ENCODE measurements at places on chromosomes 7 and 10.

GRCh38 chr10:90398566-90398965, 459.3 kb downstream of the HTR7 start:
- no peak for DNase-seq

DNA sequence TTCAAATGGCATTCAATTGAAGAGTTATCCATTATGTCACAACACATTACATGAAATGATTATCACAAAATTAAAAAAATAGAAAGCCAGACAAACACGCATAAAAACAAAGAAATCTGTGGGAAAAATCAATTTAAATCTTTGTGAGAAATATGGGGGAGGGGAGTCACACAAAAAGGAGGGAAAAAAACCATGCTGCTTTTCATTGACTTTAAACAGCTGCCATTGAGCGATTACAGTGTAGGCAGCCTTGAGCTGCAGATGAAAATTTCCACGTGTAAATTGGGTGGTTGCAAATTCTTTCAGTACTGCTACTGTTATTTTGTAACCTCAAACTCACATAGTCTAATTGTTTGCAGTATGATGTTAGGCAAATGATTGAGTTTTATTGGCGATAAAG, 889.9 kb upstream of the PHF14 start:
- DNase-seq = no peak

GRCh38 chr10:13739183-13739582, 152.4 kb downstream of the PRPF18 start:
- DNase-seq = peak; percentile 33

DNA sequence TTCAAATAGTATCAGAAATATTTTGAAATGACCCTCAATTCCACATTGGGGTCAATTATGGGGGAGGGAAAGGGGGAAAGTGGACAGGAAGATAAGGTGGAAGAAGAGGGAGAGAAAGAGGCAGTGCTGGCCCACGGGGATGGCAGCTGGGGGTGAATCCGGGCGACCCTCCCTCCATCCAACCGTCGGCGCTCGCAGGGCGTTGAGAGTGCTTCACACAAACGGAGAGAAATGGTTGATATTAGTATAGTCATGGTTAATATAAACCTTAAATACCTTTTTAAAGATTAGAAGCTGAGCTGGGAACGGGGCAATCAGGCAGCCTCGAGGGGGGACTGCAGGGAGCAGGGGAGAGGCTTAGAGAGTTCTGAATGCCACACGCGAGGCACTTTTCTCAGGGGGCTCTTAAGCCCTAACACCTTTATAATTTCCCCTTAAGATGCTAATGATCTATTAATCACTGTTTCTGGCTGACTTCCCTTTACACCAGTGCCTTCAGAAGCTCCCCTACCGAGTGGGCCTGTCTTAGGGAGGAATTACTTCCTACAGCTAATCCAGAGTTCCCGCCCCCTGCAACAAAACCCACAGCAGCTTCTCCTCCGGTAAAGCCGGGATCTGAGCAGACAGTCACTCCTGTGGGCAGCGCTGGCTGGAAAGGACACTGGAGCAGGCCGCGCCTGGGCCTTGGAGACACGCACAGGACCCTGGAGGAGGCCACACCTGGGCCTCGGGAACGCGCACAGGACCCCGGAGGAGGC, 39.5 kb downstream of the PRKAG2 start:
- DNase-seq = no peak

- DNase-seq = peak; percentile 11
These were observed 94.0 kb upstream of the FAM180A start for GRCh38 chr7:135842446-135843179.

DNA sequence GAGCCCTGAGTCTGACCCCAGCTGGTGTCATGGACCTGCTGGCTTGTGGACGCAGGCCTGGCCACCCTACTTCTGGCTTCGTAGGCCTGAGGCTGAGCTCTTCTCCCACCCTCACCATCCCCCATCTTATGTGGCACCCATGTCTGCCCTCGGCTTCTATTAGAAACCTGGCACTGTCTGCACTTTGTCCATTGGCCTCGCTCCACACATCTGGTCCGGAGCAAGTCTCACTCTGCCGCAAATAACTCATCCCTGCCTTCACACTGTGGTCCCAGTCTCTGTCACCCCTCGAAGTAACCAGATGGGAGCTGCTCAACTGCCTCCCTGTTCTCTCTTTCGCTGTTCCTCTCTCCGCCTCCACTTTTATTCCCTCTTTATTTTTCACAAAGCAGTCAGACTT, 78.6 kb downstream of the TRRAP start:
- peak; percentile 87 for DNase-seq

GRCh38 chr7:47539398-47540052, 42.4 kb downstream of the TNS3 start:
- no peak for DNase-seq

GRCh38 chr10:61837755-61838171, 63.7 kb upstream of the ARID5B start:
- no peak for DNase-seq

- DNase-seq = no peak
These were observed 31.5 kb downstream of the CLIP2 start for GRCh38 chr7:74320645-74321221.

GRCh38 chr10:17233286-17233991, 5.4 kb downstream of the VIM start:
- DNase-seq = peak; percentile 66

DNA sequence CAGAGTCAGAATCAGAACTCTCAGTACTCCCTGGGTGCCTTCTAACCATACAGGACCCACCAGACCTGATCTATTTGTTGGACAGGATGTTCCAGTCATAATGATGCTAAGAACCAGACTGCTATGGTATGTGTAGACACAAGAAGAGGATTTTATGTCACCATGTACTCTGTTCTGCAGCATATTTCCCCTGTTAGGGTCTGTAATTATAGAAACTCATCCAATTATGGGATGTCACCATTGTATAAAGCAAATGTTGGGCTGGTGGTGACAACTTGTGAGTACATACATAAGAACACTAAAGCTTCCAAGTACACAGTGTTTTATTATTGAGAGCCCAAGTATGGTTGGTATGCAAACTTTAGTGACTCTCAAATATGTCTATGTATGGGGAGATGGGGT, 67.1 kb upstream of the AGBL3 start:
- peak; percentile 37 for DNase-seq

- DNase-seq = no peak
These were observed 209.8 kb upstream of the POM121L12 start for GRCh38 chr7:52825611-52826010.

DNA sequence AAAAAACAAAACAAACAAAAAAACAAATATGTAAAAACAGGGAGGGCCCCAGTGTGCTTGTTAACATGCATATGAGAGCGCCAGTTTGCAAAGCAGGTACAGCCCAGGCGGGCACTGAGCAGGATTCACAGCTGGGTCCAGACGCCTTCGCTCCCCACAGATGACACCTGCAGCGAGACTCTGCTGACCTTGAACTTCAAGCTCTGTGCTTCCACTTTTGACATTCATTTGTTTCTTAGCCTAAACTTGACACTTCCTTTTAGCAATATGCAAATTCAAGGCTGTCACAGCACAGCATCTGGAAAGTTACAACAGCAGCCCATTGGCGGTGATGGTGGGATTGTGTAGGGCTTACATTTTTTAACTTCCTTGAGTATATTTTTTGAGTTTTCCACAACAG, 88.8 kb upstream of the TNS3 start:
- no peak for DNase-seq

- DNase-seq = no peak
These were observed 51.4 kb upstream of the AMPH start for GRCh38 chr7:38682606-38683005.

- peak; percentile 95 for DNase-seq
These were observed 224.3 kb upstream of the PHYHIPL start for GRCh38 chr10:58952162-58952601.

GRCh38 chr10:30058570-30059132, 735 bp downstream of the JCAD start:
- DNase-seq = no peak

- DNase-seq = peak; percentile 42
These were observed 33.1 kb downstream of the ZMIZ1 start for GRCh38 chr10:79101560-79102497.

GRCh38 chr7:100016215-100016901, 962 bp downstream of the ZKSCAN1 start:
- DNase-seq = no peak

DNA sequence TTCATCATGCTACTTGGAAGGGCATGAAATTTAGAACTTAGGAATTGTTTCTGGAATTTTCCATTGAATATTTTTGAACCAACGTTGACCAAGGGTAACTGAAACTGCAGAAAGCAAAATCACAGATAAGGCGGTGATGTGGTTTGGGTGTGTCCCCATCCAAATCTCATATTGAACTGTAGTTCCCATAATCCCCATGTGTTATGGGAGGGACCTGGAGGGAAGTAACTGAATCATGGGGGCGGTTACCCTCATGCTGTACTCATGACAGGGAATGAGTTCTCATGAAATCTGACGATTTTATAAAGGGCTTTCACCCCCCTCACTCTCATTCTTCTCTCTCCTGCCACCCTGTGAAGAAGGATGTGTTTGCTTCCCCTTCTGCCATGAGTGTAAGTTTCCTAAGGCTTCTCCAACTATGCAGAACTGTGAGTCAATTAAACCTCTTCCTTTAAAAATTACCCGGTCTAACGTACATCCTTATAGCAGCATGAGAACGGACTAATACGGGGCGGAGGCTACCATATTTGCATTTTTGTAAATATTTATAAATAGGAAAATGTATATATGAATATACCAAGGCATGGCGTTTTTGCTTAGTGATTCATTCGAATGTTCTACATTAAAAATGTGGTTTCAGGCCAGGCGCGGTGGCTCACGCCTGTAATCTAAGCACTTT, 12.4 kb downstream of the NMT2 start:
- no peak for DNase-seq

DNA sequence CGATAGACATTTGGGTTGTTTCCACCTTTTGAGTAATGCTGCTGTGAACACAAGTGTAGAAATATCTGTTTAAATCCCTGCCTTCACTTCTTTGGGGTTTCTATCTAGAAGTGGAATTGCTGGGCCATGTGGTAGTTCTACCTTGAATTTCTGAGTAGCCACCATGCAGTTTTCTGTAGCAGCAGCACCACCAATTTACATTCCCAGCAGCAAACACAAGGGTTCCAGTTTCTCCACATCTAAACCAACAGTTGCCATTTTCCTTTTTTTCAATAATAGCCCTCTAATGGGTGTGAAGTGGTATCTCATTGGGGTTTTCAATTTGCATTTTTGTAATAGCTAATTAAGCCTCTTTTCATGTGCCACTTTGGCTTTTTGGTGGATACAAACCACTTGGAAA, 209.8 kb downstream of the CCDC3 start:
- no peak for DNase-seq

- DNase-seq = no peak
These were observed 62.6 kb downstream of the RASGEF1A start for GRCh38 chr10:43204042-43204942.

DNA sequence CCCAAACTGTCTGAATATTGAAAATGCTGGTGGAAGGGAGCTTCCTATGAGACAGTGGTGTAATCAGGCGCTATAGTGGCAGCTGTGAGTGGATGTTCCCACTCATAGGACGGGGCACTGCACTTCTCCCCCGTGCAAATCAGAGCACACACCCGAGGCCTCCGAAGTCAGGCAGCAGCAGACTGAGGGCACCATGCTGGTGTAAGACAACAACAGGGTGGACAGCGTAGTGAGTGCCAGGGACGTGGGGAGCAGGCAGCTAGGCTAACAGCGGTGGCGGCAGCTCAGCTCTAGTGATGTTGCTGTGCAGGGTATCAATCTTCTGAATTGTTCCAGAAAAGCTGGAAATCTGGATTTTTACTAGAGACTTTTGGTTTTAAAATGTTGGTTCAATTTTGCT, 19.2 kb downstream of the C10orf53 start:
- DNase-seq = no peak

DNA sequence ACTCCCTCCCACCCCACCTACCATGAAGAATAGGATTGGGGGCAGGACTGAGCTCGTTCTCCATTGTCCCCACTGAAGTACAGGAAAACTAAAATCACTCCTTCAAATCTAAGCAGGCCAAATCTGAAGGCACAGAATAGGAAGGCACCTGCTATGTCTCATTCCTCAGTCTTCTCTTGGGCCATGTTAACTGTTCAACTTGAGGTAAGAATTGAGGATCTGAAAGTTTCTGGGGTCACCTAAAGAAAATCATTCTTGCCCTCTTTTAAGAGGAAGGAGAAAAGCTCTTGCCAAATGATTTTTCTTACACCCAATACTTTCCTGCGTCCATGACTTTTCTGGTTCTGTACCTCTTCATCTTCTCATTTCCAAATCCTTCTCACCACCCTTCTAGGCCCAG, 4.9 kb downstream of the CPN1 start:
- DNase-seq = no peak

All from AG10803 (cell line).